ENCODE measurements at places on chromosomes 3 and 15. TPM values are rescaled to one million over a fixed set of nuclear protein-coding genes. Genes with fewer than 3 reads are reported as not detected.

Gene LRTM1
- not detected for total RNA-seq

Gene SLCO3A1
- 5.3 TPM for total RNA-seq

- H3K27me3 ChIP-seq, result no peaks in the 10 kb centered on the region
- no peaks in the 10 kb centered on the region for H3K36me3 ChIP-seq
- no peak overlapping the region for H3K4me3 ChIP-seq
- peaks cover 24% of the 10 kb centered on the region for H3K4me1 ChIP-seq
- DNase-seq, result no peak
Measured at GRCh38 chr15:60086681-60087429, 82.7 kb downstream of the FOXB1 start.

GRCh38 chr3:52784931-52785590, 7.7 kb downstream of the ITIH1 start:
- H3K4me1 ChIP-seq, result no peaks in the 10 kb centered on the region
- peak; percentile 66 for DNase-seq
- no peak overlapping the region for H3K4me3 ChIP-seq
- no peak overlapping the region for H3K27ac ChIP-seq
- no peaks in the 10 kb centered on the region for H3K36me3 ChIP-seq

GRCh38 chr3:42803414-42804105, 730 bp downstream of the HIGD1A start:
- no peaks in the 10 kb centered on the region for H3K36me3 ChIP-seq
- H3K27me3 ChIP-seq, result peaks cover 3% of the 10 kb centered on the region
- H3K4me3 ChIP-seq, result peak overlapping the region; percentile 96
- H3K4me1 ChIP-seq, result peaks cover 21% of the 10 kb centered on the region

DNA sequence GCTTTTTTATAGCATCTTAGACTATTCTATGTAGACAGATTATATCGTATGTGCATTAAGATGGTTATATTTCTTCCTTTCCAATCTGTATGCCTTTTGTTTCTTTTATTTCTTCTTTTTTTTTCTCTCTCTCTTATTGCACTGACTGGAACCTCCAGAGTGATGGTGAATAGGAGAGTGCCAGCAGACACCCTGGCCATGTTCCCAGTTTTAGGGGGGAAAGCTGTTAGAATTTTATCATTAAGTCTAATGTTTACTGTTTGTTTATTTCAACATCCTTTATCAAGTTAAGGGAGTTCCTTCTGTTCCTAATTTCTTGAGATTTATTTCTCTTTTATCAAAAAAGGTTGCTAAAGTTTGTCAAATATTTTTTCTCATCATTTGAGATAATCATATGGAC, 116.6 kb upstream of the LRTM1 start:
- H3K36me3 ChIP-seq, result no peaks in the 10 kb centered on the region
- no peaks in the 10 kb centered on the region for H3K27me3 ChIP-seq
- H3K4me1 ChIP-seq, result no peaks in the 10 kb centered on the region

GRCh38 chr3:190124067-190124466, 3.4 kb upstream of the P3H2 start:
- peaks cover 23% of the 10 kb centered on the region for H3K4me1 ChIP-seq
- DNase-seq, result no peak
- H3K36me3 ChIP-seq, result no peaks in the 10 kb centered on the region
- no peak overlapping the region for H3K4me3 ChIP-seq

- no peak for DNase-seq
- H3K27me3 ChIP-seq, result no peaks in the 10 kb centered on the region
- peaks cover 54% of the 10 kb centered on the region for H3K4me1 ChIP-seq
- H3K36me3 ChIP-seq, result peaks cover 4% of the 10 kb centered on the region
Measured at GRCh38 chr3:29696311-29696710, 415.4 kb downstream of the RBMS3 start.

DNA sequence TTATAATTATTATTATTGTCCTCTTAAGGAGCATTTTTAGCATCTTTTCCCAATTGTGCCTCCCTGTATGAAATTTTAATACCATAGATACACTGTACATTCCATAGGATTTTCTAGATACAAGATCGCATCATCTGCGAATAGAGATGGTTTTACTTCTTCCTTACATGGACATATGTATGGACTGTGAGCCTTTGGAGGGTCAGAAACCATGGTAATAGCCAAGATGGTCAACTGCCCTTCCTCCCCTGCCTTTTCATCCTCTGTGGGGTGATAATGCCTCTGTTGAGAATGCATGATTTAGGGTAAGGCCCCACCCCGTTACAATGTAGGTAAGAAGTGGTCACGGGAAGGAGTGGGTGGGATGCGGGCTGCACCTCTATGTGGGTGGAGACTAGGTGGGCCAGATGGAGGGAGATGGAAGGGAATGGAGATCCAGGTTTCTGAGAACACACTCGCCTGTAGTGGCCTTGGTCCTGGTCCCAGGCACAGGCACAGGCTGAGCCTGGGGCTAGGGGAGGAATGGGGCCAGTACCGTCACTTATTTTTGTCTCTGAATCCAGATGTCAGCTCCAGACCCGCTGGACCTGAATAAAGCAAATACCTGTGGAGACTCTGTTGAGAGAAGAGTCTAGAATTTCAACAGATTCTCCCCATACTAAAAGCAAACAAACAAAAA, 31.7 kb downstream of the GOLGA6A start:
- no peak overlapping the region for H3K4me3 ChIP-seq
- peaks cover 43% of the 10 kb centered on the region for H3K4me1 ChIP-seq
- DNase-seq, result peak; percentile 75
- H3K27ac ChIP-seq, result peak overlapping the region; percentile 81

DNA sequence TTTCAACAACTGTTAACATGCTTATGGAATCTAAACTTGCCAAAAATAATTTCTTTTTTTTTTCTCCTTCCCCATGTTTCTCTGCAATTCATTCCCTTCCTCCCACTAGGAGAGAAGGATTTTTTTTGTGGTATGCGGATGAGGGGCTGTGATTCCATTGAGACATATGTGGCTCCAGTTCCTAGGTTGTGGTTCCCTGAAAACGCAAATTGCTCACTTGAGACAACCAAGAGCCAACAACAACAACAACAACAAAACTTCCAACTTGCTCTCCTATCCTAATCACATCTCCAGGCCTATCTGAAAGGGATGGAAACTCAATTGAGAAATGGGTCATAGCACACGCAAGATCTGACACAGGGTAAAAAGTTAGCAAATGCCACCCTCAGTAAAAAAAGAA, 406.5 kb upstream of the TGFBR2 start:
- H3K27ac ChIP-seq, result peak overlapping the region; percentile 47
- no peaks in the 10 kb centered on the region for H3K27me3 ChIP-seq
- H3K4me3 ChIP-seq, result no peak overlapping the region
- peaks cover 41% of the 10 kb centered on the region for H3K4me1 ChIP-seq
- no peak for DNase-seq
- no peaks in the 10 kb centered on the region for H3K36me3 ChIP-seq

GRCh38 chr15:98547741-98548138, 100.6 kb upstream of the IGF1R start:
- no peaks in the 10 kb centered on the region for H3K36me3 ChIP-seq
- H3K4me1 ChIP-seq, result peaks cover 9% of the 10 kb centered on the region
- no peak overlapping the region for H3K27ac ChIP-seq
- DNase-seq, result peak; percentile 61
- peaks cover 9% of the 10 kb centered on the region for H3K27me3 ChIP-seq

DNA sequence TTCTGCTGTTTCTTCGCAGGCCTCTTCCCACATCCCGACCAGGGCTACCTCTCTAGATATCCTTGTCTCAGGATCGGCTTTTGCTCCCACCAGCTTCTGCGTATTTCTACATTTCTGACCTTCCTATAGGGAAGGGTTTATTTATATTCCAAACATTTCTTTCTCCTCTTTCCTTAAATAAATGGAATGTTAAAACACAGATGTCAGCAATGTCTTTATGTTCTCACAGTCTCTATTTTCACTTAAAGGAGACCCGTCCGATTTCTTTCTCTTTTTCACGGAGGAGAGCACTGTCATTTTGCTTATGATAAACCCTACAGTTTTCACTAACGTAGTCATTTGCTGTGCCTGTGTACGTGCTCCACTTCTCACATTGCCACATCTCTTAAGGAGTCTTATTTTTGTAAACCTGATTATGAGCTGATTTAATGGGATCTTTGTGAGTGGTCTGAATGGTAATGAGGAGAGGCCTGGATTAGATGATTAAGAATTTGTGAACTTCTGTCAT, 630 bp downstream of the KIF15 start:
- peak overlapping the region; percentile 79 for H3K4me3 ChIP-seq
- H3K4me1 ChIP-seq, result peaks cover 7% of the 10 kb centered on the region

GRCh38 chr3:13272831-13273603, 147.1 kb downstream of the NUP210 start:
- H3K27ac ChIP-seq, result no peak overlapping the region
- peaks cover 25% of the 10 kb centered on the region for H3K27me3 ChIP-seq
- H3K4me3 ChIP-seq, result no peak overlapping the region
- H3K36me3 ChIP-seq, result no peaks in the 10 kb centered on the region
- H3K4me1 ChIP-seq, result no peaks in the 10 kb centered on the region

DNA sequence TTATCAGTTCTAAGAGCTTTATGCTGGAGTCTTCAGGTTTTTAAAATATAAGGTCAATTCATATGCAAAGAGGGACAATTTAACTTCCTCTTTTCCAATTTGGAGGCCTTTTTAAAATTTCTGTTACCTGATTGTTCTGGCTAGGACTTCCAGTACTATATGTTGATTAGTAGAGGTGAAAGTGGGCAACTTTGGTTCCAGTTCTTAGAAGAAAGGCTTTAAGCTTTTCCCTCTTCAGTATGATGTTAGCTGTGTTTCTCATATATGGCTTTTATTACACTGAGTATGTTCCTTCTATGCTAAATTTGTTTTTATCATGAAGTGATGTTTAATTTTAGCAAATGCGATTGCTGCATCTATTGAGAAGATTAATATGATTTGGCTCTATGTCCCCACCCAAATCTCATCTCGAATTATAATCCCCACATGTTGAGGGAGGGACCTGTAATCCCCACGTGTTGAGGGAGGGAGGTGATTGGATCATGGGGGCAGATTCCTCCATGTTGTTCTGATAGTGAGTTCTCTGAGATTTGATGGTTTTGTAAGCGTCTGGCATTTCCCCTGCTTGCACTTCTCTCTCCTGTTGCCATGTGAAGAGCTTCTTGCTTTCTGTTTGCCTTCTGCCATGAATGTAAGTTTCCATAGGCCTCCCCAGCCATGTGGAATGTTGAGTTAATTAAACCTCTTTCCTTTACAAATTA, 33.8 kb downstream of the FAIM start:
- H3K36me3 ChIP-seq, result no peaks in the 10 kb centered on the region
- no peak for DNase-seq
- H3K27ac ChIP-seq, result no peak overlapping the region
- H3K4me3 ChIP-seq, result no peak overlapping the region
- no peaks in the 10 kb centered on the region for H3K4me1 ChIP-seq

- no peak overlapping the region for H3K4me3 ChIP-seq
- H3K4me1 ChIP-seq, result no peaks in the 10 kb centered on the region
- no peaks in the 10 kb centered on the region for H3K36me3 ChIP-seq
- DNase-seq, result no peak
- H3K27ac ChIP-seq, result no peak overlapping the region
- peaks cover 42% of the 10 kb centered on the region for H3K27me3 ChIP-seq
Measured at GRCh38 chr3:100698736-100699135, 10.6 kb upstream of the TFG start.

GRCh38 chr15:90707489-90707888, 9.7 kb upstream of the BLM start:
- H3K4me1 ChIP-seq, result no peaks in the 10 kb centered on the region
- no peak overlapping the region for H3K4me3 ChIP-seq
- no peaks in the 10 kb centered on the region for H3K27me3 ChIP-seq
- no peak overlapping the region for H3K27ac ChIP-seq
- H3K36me3 ChIP-seq, result no peaks in the 10 kb centered on the region
- no peak for DNase-seq

- no peaks in the 10 kb centered on the region for H3K36me3 ChIP-seq
- peak overlapping the region; percentile 87 for H3K27ac ChIP-seq
- H3K4me3 ChIP-seq, result peak overlapping the region; percentile 44
- H3K27me3 ChIP-seq, result no peaks in the 10 kb centered on the region
- DNase-seq, result peak; percentile 82
Measured at GRCh38 chr15:91561371-91562100, 292.0 kb upstream of the SLCO3A1 start.

DNA sequence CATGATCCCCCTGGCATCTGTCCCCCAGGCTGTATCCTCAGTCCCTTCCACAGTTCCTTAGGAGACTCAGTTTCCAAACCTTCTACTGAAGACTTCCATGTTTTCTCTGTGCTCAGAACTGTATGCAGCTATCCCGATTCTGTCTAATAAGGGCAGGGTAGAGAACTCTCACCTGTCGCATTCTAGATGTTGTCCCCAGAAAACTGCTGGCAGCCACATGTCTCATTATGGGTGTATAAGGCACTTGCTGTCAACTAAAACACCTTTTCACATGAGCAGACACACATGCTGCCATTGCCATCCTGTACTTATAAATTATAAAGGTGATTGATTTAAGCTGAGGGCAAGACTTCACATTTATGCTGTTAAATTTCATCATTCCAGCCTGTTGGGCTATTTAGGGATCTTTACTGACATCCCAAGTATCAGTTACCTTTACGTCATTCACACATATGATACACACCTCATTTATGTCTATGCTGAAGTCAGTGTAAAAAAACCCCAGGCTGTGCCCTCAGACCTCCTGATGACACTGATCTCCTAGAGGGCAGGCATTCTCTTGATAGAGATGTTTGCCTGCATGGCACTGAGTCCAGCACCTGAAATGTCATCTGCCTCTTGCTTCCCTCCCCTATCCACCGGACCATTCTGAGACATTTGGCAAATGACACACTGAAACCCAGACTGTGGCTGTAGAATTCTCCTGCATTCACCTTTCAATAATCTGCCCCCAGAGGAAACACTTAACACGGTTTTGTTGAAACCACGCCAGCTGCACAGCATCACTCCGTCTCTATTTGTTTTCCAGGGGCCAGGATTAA, 35.8 kb downstream of the BTD start:
- H3K27ac ChIP-seq, result peak overlapping the region; percentile 93
- H3K4me1 ChIP-seq, result peaks cover 55% of the 10 kb centered on the region
- no peak for DNase-seq
- no peaks in the 10 kb centered on the region for H3K36me3 ChIP-seq
- no peak overlapping the region for H3K4me3 ChIP-seq

DNA sequence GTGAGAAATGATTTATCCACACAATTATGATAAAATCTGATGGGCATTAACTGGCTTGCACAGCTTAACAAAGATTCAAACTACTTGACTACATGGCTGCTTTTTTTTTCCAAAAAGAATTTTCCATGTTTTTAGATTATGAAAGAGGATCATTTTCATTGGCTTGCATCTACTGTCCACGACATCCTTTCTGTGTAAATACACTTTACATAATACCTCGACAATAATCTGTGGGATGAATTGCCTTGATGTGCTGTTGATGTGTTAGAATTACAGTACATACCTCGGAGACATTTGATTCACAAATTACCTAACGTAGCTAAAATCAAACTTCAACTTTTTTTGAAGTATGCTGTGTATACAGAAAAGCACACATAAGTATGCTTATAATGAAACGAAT, 104.4 kb downstream of the PPP2R3A start:
- peaks cover 55% of the 10 kb centered on the region for H3K4me1 ChIP-seq
- H3K4me3 ChIP-seq, result peak overlapping the region; percentile 19
- H3K36me3 ChIP-seq, result no peaks in the 10 kb centered on the region
- no peak for DNase-seq

DNA sequence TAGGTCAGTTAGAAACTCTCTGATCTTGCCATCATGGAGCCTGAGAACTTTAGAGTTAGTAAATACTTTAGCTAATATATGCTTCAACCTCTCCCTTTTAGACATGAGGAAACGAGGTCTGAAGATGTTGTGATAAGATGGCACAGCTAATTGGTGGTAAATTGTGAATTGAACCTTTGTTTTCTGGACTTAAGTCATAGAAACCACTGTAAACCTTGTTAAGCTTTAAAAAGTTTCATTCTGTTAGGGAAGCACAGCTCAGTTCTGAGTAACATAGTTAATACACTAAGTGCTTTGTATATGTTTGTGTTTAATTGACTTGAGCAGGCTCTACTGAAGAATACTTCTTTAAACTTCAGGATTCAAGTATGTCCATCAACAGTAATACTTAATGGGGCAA, 108.6 kb downstream of the AKAP13 start:
- H3K36me3 ChIP-seq, result no peaks in the 10 kb centered on the region
- H3K27me3 ChIP-seq, result no peaks in the 10 kb centered on the region
- H3K4me1 ChIP-seq, result peaks cover 3% of the 10 kb centered on the region
- no peak overlapping the region for H3K27ac ChIP-seq

Measured in osteoblast (primary cell).